ENCODE measurements at places on chromosomes 16 and 17.

- DNase-seq, result no peak
These were observed 296.2 kb upstream of the IRX3 start for GRCh38 chr16:54582631-54583250.

GRCh38 chr17:82772026-82772425, 20.2 kb downstream of the TBCD start:
- no peak for DNase-seq

GRCh38 chr16:78926723-78927210, 673.8 kb downstream of the MAF start:
- no peak for DNase-seq

DNA sequence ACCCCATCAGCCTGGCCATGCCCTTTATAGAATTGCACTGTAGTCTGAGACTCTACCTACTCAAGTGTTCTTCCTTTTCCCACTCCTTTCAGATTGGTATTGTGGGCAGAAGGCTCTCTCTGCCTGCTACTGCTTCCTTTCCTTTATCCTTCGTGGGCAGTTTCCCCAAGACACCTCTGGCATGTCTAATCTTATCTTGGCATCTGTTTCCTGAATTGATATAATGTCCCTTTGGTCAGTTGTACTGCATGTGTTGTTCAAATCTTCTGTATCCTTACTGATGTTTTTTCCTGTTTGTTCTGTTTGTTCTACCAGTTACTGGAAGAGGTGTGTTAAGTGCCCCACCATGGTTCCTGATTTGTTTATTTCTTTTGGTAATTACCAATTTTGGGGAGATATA, 29.5 kb upstream of the MSI2 start:
- no peak for DNase-seq

DNA sequence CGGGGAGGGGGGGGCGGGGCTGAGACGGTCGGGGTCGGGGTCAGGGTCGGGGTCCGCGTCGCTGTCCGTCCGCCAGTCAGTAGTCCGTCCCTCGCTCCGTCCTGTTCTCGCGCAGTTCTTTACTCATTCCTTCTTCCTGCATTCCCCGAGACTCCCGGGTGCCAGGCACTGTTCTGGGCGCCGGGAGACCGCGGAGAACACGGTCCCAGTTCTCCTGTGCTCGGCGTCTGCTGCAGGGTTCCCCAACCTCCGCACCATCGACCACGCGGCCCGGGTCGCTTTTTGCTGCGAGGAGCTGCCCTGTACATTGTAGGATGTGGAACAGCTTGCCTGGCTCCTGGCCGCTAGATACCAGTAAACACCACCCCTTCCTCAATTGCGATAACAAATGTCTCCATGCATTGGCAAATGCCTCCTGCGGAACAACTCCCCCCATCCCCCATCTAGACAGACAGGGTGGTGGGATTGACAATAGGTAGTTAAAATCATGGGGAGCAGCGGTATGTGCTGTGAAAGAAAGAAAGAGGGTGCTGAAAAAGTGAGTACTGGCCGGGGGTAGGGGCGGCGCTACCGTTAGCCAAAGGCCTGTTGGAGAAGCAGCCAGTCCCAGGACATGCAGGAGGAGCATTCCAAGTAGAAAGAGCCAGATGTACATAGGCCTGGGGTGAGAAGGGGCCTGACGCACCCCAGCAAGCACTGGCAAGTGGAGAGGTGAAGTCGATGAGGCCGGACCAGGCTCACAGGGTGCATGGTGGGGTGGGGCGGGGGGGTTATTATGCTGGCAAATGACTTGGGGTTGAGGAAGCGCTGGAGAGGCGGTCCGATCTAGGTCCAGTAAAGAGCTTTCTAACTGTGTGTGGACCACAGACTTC, 631 bp downstream of the TRAF7 start:
- no peak for DNase-seq

All from SK-N-MC (cell line).